ENCODE measurements at places on chromosomes 3 and 15.

- no peak for DNase-seq
Observed at GRCh38 chr15:72474466-72474911, 359 bp downstream of the ARIH1 start.

DNA sequence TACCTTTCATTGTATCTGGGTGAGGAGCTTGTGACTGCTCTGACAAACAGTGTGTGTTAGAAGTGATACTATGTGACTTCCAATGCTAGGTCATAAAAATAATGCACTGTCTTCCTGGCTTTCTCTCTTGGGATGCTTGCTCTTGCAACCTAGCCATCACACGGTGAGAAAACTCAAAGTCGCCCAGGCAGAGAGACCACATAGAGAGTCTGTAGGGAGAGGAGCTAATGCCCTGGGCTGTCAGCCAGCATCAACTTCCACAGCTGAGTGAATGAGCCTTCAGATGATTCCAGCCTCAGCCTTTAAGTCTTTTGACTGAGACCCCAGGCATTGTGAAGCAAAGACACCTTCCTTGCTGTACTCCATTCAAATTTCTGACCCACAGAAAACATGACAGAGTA, 220.6 kb upstream of the SGO1 start:
- DNase-seq: no peak

DNA sequence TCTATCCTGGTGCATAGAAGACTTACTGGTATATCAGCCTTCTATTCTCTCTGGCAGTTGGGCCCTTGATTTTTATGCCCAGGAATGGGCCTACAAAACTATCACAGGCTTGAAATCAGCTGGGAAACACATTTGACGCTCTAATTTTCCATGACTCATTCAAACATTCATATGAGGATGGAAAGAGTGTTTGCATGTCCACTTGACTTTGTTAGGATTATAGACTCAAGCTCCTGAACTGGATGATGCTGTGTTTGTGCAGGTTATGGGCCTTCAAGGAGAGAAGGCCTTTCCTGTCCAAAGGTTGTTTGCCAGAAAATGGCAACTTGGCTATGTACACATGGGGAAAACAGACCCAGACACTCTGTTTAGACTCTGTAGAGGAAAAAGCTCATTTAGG, 219.9 kb downstream of the GAP43 start:
- no peak for DNase-seq

DNA sequence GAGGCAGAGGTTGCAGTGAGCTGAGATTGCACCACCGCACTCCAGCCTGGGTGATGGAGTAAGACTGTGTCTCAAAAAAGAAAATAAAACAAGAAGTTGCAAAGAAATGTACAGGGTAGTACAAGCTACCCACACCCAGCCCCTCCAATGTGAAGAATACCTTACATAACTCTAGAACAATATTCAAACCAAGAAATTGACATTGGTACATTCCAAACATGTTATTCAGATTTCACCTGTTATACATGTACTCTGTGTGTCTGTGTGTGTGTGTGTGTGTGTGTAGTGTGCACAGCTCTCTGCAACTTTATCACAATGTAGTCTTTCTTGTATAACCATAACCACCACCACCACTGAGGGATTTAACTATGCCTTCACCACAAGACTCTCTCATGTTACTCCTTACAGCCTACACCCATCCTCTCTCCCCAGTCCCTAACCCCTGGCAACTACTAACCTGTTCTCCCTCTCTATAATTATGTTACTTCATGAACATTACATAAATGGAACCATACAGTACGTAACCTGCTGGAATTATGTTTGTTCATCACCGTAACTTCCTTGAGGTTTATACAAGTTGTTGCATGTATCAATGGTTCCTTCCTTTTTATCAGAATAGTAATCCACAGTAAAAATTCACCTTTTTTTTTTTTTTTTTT, 16.2 kb upstream of the TJP1 start:
- no peak for DNase-seq

DNA sequence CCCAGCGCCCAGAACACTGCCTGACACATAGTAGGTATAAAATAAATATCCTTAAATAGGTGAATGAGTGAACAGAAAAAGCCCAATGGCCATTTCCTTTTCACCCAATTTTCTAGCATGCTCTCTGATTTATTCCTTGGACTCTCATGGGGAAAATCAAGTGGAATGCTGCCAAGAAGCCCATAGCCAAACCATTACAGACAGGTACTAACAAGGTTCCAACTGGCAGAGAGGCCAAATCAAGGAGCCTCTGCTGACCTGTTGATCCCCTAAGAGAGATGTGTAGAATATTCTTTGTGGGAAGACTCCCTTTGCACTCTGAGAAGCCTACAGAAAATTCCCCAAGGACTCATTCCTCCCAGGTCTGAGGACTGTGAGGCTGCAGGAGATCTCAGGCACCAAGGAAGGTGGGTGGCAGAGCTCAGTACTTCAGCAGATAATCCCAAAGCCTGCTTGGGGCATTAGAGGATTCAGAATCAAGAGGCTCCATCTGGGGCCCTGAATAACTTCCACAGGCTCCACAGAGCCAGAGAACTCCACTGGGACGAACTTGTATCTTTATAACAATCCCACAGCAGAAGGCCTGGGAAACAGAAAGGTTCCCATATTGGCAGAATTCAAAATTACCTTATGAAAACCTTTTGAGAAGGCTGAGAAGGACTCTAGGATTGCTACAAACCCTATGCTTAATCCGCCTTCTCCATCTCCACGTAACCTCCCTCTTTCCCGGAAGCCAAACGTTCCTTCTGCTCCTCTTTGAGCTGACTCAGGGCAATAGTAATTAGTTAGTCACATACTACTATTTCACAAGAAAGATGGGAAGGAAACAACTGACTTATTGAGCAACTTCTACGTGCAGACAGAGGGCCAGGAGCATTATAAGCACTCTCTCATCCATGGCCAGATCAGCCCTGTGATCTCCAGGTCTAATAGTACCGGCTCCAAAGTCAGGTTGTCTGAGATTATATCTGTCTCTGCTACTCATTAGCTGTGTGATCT, 34.5 kb downstream of the PRICKLE2 start:
- DNase-seq: no peak

DNA sequence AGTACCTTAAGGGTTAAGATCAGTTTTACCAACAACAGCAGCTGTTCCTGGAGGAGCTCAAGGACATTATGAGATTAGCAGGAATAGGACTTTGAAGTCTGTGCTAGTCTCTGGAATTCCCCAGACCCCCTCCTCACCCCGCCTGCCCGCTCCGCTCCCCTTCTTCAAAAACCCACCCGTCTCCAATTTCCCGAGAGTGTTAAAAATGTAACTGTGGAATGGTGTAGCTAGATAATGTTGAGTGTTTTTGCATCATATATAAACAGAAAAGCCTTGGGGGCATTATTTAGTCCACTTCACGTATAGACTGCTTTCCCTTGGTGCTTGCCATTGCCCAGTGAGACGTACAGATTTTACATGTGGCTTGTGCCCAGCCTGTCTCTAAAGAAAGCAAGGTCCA, 65.0 kb upstream of the SEMA6D start:
- no peak for DNase-seq

- no peak for DNase-seq
Observed at GRCh38 chr3:23389686-23390085, 186.6 kb downstream of the UBE2E2 start.

GRCh38 chr3:141108039-141108438, 56.9 kb downstream of the SPSB4 start:
- DNase-seq: no peak

Measured in HCT116 (cell line).